ENCODE measurements at places on chromosomes 11 and 22. TPM values are rescaled to one million over a fixed set of nuclear protein-coding genes. Genes with fewer than 3 reads are reported as not detected.

DNA sequence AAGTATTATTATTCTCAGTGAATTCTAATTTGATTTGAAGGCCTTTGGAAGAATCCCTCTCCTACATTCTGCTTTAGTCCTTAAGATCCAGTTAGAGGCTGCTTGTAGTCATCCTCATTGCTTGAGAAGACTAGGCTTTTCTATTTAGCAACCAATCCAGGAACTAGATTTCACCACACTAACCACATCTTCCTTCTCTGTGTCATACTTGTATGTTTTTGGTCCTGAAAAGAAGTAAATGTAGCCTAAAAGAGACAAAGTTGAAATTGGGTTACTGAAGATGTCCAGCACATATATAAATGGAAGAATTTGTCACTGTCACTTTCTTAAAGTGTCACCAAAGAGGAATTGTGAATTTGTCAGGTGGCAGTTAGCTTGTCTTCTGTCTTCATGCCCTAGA lies 46.6 kb upstream of the MMP7 start:
- no peak overlapping the region for H3K4me3 ChIP-seq
- no peaks in the 10 kb centered on the region for H3K36me3 ChIP-seq
- no peaks in the 10 kb centered on the region for H3K4me1 ChIP-seq
- DNase-seq = no peak

DNA sequence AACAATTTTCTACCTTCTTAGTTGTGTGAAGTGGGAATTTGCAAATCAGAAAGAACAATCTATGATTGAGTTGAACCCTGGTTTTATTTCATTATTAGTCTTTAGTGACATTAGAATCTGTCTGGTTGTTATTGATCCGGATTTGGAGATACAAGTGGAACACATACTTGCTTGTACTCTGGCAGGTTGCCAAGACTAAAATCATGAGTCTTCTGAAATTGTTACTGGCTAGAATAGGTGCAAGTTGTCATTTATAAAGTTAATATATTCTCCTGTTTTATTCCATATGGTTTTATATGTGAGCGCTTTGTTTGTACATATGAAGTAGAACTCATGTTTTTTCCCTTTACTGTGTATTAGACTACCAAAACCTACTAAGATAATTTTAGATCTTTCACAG lies 23.0 kb downstream of the CCDC15 start:
- DNase-seq = no peak
- H3K27ac ChIP-seq = no peak overlapping the region
- H3K4me1 ChIP-seq = no peaks in the 10 kb centered on the region
- no peak overlapping the region for H3K4me3 ChIP-seq
- H3K36me3 ChIP-seq = peaks cover 17% of the 10 kb centered on the region

- no peak for DNase-seq
- H3K4me1 ChIP-seq = no peaks in the 10 kb centered on the region
- no peaks in the 10 kb centered on the region for H3K27me3 ChIP-seq
- no peaks in the 10 kb centered on the region for H3K36me3 ChIP-seq
- H3K27ac ChIP-seq = no peak overlapping the region
- no peak overlapping the region for H3K4me3 ChIP-seq
Measured at GRCh38 chr22:32701034-32701433, 100.5 kb upstream of the TIMP3 start.

DNA sequence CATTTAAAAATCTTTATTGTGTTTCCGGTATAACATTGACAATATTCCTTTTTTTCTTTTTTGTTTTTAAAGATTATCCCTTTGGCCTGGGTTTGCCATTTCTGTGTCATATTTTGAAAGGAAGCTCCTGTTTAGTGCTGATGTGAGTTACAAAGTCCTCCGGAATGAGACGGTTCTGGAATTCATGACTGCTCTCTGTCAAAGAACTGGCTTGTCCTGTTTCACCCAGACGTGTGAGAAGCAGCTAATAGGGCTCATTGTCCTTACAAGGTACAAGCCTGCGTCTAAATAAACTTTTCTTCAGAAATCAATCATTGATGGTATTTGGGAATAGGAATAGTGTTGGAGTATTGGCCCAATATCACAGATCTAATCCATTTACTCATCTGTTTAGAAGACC lies 19.8 kb downstream of the PIWIL4 start:
- H3K27me3 ChIP-seq = peaks cover 22% of the 10 kb centered on the region
- H3K27ac ChIP-seq = no peak overlapping the region
- H3K4me3 ChIP-seq = no peak overlapping the region
- peaks cover 11% of the 10 kb centered on the region for H3K36me3 ChIP-seq
- no peak for DNase-seq

- no peaks in the 10 kb centered on the region for H3K27me3 ChIP-seq
Measured at GRCh38 chr22:20834206-20834605, 24.4 kb downstream of the PI4KA start.

DNA sequence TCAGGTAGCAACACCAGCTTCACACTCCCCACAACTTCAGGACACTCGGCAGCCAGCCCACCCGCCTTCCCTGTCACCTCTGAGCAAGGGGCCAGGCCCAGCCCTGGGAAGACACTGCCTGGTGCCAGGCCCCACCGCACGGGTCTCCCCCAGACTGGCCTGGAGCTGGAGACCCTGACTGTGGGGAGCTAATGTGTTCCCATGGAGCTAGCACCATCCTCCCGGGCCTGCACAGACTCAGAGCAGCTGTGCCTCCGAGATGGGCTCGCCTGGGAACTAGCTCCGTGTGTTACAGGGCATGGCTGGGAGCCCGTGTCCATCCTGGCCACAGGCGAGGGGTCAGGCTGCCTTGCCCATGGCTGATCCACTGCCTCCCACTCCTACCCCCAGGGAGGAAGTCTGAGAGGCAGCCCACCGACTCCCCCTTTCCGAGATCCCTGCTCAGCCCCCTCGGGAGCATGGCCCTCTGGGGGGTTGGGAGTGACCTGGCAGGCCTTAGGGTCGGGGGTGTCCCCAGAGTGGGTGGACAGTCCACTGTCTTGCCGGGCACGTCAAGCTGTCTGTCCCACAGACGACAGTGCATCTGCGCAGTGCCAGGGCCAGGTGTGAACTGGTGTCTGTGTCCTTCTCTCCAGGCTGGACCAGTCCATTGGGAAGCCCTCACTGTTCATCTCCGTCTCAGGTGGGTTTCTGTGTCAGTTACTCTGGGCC lies 76.7 kb upstream of the KCNQ1OT1 start:
- no peak overlapping the region for H3K27ac ChIP-seq
- DNase-seq = peak; percentile 79
- no peak overlapping the region for H3K4me3 ChIP-seq
- H3K27me3 ChIP-seq = peaks cover 12% of the 10 kb centered on the region
- no peaks in the 10 kb centered on the region for H3K36me3 ChIP-seq
- peaks cover 11% of the 10 kb centered on the region for H3K4me1 ChIP-seq

DNA sequence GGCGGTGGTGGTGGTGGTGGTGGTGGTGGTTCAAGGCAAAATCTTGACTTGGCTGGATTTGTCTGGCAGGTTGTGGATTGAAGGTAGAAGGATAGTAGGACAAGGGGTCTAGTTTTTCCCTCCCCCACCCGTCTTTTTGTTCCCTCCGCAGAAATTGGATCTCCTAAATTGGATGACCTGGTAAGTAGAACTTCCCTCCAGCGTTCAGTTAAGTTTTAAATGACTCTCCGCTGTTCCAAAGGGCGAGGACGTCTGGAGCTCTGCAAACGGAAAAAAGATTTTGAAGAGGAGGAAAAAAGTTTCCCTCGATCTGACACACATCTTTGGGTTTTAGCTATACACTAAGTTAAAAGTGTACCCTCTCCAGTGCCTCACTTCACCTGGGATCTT lies 422 bp upstream of the LGR4 start:
- H3K36me3 ChIP-seq = no peaks in the 10 kb centered on the region
- H3K4me1 ChIP-seq = peaks cover 39% of the 10 kb centered on the region

GRCh38 chr11:7672960-7673723 lies at the start of gene CYB5R2:
Gene CYB5R2 (minus strand): TSS chr11:7673500. CDS start chr11:7672825, 675 bp downstream.
- H3K36me3 ChIP-seq = peaks cover 5% of the 10 kb centered on the region
- H3K4me1 ChIP-seq = peaks cover 48% of the 10 kb centered on the region
- H3K4me3 ChIP-seq = peak within 1 kb of the TSS; percentile 65
- no peak for DNase-seq

- no peak for DNase-seq
- H3K27ac ChIP-seq = peak overlapping the region; percentile 18
- peaks cover 14% of the 10 kb centered on the region for H3K36me3 ChIP-seq
- H3K4me1 ChIP-seq = peaks cover 67% of the 10 kb centered on the region
- H3K27me3 ChIP-seq = no peaks in the 10 kb centered on the region
Measured at GRCh38 chr22:37498289-37498909, 12.2 kb upstream of the MFNG start.

DNA sequence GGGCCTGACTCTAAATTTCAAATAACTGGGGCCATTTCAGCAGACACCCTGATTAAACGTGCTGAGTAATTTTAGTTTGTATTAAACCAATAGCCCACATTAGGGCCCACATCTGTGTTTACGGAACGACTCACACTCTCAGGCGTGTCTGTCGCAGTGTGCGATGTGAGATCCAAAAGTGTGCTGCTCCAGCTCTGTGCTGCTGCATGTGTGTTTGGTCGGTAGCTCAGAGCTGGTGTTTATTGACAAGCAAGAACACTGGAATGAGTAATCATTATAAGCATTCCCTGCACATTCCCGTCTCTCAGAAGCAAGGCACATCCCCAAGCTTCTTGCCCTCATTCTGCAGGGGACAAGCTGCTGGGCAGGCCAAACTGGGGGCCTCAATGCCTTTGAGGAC lies 7.8 kb downstream of the OPCML start:
- no peak overlapping the region for H3K27ac ChIP-seq
- no peak for DNase-seq
- H3K4me3 ChIP-seq = no peak overlapping the region
- no peaks in the 10 kb centered on the region for H3K4me1 ChIP-seq

DNA sequence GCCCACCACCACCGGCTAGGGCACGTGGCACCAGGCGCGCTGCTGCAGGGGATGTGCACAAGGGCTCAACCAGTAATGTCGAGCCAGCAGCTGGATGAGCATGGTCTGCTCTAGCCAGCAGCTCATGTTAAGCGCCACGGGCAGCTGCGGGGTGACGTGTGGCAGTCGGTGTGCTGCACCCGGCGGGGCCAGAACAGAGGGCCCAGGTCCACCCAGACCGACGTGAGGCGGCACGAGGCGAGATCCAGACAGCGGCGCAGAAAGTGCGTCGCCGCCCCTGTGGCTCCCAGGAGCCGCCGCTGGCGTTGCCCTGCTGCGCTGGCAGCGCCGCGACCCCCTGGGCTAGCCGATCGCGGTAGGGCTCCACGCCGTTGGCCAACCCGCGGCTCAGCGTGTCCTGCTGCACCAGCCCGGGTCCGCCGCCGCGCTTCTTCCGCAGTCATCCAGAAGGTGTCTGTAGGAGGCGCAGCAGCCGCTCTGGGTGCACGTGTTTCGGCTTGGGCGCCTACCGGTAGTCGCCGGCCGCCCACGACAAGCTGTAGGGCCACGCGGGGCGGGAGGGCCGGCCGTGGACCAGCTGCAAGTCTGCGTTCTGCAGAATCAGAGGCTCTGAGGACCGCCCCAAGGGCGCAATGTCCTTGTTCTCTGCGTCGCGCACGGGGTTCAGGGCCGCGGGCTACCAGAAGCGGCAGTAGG lies 4.6 kb upstream of the GALR3 start:
- H3K27me3 ChIP-seq = peaks cover 6% of the 10 kb centered on the region
- H3K36me3 ChIP-seq = peaks cover 3% of the 10 kb centered on the region
- no peak overlapping the region for H3K4me3 ChIP-seq
- H3K4me1 ChIP-seq = peaks cover 9% of the 10 kb centered on the region

GRCh38 chr22:47123827-47124442 lies 361.5 kb downstream of the TBC1D22A start:
- H3K36me3 ChIP-seq = peaks cover 3% of the 10 kb centered on the region
- H3K4me1 ChIP-seq = no peaks in the 10 kb centered on the region
- H3K4me3 ChIP-seq = no peak overlapping the region
- no peaks in the 10 kb centered on the region for H3K27me3 ChIP-seq
- DNase-seq = no peak

GRCh38 chr22:35978889-35979288 lies 49.7 kb downstream of the RBFOX2 start:
- peaks cover 9% of the 10 kb centered on the region for H3K36me3 ChIP-seq
- H3K4me3 ChIP-seq = no peak overlapping the region

- DNase-seq = no peak
- no peaks in the 10 kb centered on the region for H3K27me3 ChIP-seq
- H3K27ac ChIP-seq = no peak overlapping the region
- no peaks in the 10 kb centered on the region for H3K36me3 ChIP-seq
- no peaks in the 10 kb centered on the region for H3K4me1 ChIP-seq
Measured at GRCh38 chr11:49221112-49221511, 12.7 kb upstream of the FOLH1 start.

GRCh38 chr11:122836916-122837315 lies 1.4 kb upstream of the CRTAM start:
- H3K36me3 ChIP-seq = no peaks in the 10 kb centered on the region
- no peak overlapping the region for H3K4me3 ChIP-seq
- DNase-seq = no peak
- H3K27me3 ChIP-seq = no peaks in the 10 kb centered on the region

- no peak overlapping the region for H3K27ac ChIP-seq
- peak; percentile 73 for DNase-seq
- H3K4me1 ChIP-seq = no peaks in the 10 kb centered on the region
- peaks cover 3% of the 10 kb centered on the region for H3K36me3 ChIP-seq
Measured at GRCh38 chr22:48937032-48937639, 890.5 kb downstream of the BRD1 start.

DNA sequence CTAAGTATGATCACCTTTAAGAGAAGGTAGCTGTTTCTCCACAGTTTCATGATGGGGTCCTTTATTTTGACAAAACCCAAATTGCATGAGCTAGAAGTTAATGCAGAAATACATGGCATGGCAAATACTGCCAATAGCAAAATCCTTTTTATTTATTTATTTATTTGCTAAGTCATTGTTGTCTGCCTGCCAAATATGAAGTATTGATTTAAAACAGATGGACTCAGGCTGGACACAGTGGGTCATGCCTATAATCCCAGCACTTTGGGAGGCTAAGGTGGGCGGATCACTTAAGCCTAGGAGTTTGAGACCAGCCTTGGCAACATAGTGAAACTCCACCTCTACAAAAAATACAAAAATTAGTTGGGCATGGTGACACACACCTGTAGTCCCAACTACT lies 52.4 kb downstream of the LARGE2 start:
- no peak overlapping the region for H3K4me3 ChIP-seq
- peaks cover 38% of the 10 kb centered on the region for H3K36me3 ChIP-seq
- H3K4me1 ChIP-seq = no peaks in the 10 kb centered on the region
- H3K27ac ChIP-seq = no peak overlapping the region
- H3K27me3 ChIP-seq = no peaks in the 10 kb centered on the region

The RIMBP3B gene
- 0.59 TPM for total RNA-seq

The LRP4 gene
- total RNA-seq = 54.1 TPM

The OR52A1 gene
- total RNA-seq = not detected

The APOL1 gene
- total RNA-seq = 16.2 TPM

The APOA4 gene
- total RNA-seq = not detected

The TCN2 gene
- total RNA-seq = 58.1 TPM

The POU2AF3 gene
- total RNA-seq = not detected

The CHRM1 gene
- total RNA-seq = 0.27 TPM
